ENCODE measurements at places on chromosomes 3 and 15.

DNA sequence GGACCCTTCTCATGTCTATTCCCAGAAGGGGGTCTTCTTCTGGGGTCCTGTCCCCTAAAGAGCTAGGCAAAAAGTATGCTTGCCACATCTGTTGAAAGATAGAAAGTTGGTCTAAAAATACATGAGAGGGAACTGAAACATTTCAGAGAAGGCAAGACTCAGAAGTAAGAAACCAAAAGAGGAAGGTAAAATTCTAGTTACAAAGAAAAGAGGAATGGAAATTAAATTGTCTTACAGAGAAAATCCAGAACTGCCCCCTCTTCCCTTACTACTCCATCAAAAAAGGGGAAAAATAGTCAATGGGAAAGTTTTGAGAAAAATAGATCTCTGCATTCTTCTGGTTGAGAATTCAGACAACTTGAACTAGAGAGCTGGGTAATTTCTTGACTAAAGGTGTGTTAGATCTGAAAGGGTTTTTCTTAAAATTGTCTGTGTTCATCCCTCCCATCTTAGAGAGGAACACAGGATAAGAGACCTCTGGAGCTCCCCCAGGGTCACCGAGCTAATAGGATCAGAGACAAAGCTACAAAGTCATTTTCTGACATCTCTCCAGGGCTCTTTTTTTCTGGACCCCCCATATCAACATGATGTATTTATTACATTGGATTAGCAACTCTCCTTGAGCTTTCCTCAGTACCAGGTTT is 32.3 kb upstream of the CCR2 start:
- no peak for DNase-seq

DNA sequence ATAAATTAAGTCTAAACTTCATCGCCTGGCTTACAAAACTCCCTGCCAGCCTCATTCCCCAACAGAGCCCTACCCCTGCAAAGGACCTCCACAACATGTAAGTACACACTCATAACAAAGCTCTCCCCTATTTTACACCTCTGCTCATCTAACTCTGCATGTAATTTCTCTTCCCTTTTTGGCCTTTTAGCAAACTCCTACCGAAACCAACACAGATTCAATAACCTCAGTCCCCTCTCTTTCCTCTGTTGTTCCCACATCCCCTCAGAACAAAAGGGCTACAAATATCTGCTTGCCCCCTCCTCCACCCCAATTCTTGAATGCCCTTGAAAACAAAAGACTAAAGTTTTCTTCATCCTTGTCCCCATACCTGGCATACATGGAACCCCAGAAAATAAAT is 662 bp downstream of the UBL7 start:
- DNase-seq: no peak

DNA sequence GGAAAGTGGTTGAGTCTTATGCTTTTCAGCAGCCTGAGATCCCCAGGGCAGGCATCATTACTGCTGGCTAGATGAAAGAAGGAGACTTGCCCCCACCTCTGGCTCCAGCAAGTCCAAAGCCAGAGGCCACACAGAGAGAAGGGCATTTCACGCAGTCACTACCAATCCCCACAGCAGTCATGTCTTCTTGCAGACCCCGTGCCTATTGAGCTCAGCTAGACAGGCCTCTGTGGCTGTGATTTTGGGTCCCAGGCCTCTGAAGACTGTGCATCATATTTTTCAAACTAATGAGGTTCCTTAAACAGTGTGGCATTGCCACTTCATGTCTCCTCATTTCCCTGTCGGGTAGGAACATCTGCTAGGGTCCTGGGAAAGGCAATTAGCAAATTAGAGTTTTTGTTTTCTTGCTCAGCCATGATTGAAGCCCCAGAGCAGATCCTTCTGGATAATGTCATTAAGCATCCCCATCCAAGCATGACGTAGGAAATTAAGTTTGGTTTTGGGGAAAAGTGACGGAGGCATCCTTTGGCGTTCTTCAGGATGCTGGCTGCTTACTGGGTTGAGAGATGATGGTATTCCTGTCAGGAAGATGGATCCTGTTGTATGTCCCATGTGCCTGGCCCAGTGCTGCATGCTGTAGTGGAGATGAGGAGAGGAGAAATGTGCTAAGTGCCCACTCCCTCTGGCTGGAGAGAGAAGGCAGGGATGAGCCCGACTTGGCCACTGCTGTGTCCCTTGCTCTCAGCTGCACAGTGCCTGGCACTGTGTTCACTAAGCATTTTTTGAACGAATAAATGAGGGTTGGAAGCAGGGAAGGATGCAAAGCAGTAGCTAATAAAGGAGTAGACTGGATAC is 7.0 kb downstream of the SPSB4 start:
- peak; percentile 30 for DNase-seq

DNA sequence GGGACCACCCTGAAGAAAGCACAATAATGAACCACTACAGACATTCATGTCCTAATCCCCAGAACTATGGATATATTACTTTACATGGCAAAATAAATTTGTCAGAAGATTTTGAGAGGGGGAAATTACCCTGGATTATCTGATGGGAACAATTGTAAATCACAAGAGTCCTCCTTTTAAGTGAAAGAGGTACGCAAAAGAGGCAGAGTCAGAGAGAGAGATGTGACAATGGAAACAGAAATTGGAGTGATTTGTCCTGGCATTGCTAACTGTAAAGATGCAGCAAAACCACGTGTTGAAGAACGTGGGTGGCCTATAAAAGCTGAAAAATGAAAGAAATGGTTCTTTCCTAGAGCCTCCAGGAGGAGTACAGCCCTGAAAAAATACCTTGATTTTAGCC is 1121.4 kb upstream of the ALCAM start:
- no peak for DNase-seq

DNA sequence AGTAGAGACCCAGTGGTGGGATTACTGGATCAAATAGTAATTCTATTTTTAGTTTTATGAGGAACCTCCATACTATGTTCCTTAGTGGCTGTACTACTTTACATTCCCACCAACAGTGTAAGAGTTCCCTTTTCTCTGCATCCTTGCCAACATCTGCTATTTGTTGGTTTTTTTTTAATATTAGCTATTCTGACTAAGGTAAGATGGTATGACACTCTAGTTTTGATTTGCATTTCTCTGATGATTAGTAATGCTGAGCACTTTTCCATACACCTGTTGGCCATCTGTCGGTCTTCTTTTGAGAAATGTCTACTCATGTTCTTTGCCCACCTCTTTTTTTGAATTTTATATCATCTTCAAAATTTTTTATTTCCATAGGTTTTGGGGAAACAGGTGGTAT is 34.2 kb upstream of the RAP2B start:
- DNase-seq: no peak

DNA sequence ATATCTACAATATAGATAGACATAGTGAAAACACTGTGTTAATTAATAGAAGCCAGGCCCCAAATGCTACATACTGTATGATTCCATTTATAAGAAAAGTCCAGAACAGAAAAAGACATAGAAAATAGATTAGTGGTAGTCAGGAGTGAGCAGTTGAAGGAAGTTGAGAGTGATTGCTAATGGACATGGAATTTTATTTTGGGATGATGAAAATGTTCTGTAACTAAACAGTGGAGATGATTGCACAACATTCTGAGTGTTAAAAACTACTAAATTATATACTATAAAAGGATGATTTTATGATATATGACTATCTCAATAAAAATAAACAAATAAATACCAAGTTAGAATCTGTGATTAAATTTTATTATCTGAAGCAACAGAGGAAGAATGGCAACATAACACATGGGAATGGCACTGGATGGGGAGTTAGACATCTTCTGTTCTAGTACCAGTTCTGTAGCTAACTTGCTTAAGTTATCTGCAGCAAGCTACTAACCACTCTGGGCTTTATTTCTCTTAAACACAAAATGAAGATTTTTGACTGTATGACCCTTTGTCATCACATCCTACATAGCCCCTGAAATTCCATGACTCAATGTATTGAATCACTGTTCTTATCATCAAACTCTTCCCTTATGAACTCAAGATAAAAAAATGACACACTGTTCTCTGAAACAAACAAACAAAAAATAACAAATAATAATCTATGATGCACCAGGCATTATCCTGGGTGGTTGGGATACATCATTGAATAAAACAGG is 612.7 kb downstream of the TBL1XR1 start:
- no peak for DNase-seq

- no peak for DNase-seq
These were observed 44.6 kb downstream of the CORO2B start for GRCh38 chr15:68623301-68623892.

Measured in activated CD8-positive, alpha-beta memory T cell treated with anti-CD3 and anti-CD28 coated beads, Interleukin-2, amount 50 U/mL, for 48 hours (primary cell).